ENCODE measurements at places on chromosomes 1 and 21. TPM values are rescaled to one million over a fixed set of nuclear protein-coding genes. Genes with fewer than 3 reads are reported as not detected.

The TNFRSF14 gene
- 7.2 TPM for total RNA-seq

The GSTM5 gene
- total RNA-seq: 6.6 TPM

The CD1B gene
- total RNA-seq: not detected

The TIE1 gene
- total RNA-seq: 32.3 TPM

The APOBEC4 gene
- 0.66 TPM for total RNA-seq

- no peak overlapping the region for H3K4me3 ChIP-seq
- DNase-seq: no peak
- peaks cover 26% of the 10 kb centered on the region for H3K4me1 ChIP-seq
- H3K36me3 ChIP-seq: peaks cover 40% of the 10 kb centered on the region
- no peak overlapping the region for H3K27ac ChIP-seq
These were observed 37.9 kb downstream of the UBE2G2 start for GRCh38 chr21:44763451-44764318.

GRCh38 chr1:167564612-167565270 is 11.2 kb upstream of the CREG1 start:
- no peak overlapping the region for H3K4me3 ChIP-seq
- DNase-seq: no peak
- no peaks in the 10 kb centered on the region for H3K27me3 ChIP-seq
- H3K27ac ChIP-seq: no peak overlapping the region

DNA sequence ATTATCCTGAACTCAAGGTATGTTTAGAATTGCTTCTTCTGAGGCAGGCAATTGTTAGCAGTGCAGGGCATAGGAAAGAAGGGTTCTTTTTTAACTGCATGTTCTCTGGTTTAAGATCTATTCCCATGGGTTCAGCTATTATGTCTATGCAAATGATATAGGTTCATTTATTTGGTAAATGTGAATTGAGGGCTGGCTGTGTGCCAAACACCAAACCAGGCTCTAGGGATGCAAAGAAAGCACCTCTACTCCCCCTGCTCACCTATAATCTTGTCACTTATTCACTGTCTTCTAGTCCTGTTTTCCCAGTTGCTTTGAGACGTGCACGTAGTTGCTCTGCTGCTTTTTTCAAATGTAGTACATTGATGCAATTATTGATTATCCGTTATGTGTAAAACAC is 691 bp upstream of the KIFAP3 start:
- H3K4me3 ChIP-seq: peak overlapping the region; percentile 94
- H3K27ac ChIP-seq: no peak overlapping the region
- DNase-seq: no peak
- H3K27me3 ChIP-seq: no peaks in the 10 kb centered on the region
- no peaks in the 10 kb centered on the region for H3K36me3 ChIP-seq
- H3K4me1 ChIP-seq: no peaks in the 10 kb centered on the region

DNA sequence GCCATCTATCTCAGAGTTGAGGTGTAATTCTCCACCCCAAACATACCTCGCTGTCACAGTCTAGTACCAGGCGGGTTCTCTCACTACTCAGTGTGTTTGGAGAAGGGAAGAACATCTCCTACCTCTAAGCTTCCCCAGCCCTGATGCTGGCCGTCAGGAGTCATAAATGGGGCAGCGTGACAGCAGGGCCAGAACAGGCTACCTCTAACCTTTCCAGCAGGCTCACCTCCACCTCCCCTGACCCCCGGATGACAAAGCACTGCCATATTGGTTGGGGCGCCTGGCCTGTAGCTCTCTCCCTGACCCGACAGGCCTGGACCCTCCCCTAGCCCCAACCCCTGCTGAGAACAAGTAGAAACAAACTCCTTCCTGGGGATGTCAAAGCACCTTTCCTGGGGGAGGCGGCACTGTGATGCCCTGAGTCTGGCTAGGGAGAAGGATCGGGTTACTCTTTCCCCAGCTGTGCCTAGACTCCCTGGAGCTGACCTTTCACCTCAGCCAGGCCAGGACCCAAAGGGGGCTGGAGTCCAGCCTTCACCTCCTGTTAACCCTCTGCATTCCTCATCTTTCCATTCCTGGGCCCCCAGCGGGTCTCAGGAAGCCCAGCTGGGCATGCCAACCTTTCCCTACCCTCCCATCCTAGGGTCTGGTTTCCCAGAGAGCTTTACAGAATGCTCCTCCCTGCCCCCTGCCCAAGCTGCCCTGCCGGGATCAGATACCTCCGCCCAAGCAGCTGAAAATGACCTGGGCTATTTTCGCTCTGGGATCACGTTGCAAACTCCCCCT is 34.2 kb downstream of the AHDC1 start:
- H3K36me3 ChIP-seq: peaks cover 39% of the 10 kb centered on the region
- no peaks in the 10 kb centered on the region for H3K27me3 ChIP-seq
- no peak overlapping the region for H3K4me3 ChIP-seq
- peak overlapping the region; percentile 91 for H3K27ac ChIP-seq

GRCh38 chr1:25699500-25700143 is 83.0 kb downstream of the MAN1C1 start:
- no peak overlapping the region for H3K4me3 ChIP-seq
- H3K36me3 ChIP-seq: peaks cover 3% of the 10 kb centered on the region
- peak overlapping the region; percentile 71 for H3K27ac ChIP-seq
- no peaks in the 10 kb centered on the region for H3K27me3 ChIP-seq

GRCh38 chr1:177561436-177561835 is 390.7 kb downstream of the BRINP2 start:
- no peak for DNase-seq
- no peaks in the 10 kb centered on the region for H3K27me3 ChIP-seq
- no peaks in the 10 kb centered on the region for H3K4me1 ChIP-seq
- no peak overlapping the region for H3K27ac ChIP-seq
- H3K4me3 ChIP-seq: no peak overlapping the region

DNA sequence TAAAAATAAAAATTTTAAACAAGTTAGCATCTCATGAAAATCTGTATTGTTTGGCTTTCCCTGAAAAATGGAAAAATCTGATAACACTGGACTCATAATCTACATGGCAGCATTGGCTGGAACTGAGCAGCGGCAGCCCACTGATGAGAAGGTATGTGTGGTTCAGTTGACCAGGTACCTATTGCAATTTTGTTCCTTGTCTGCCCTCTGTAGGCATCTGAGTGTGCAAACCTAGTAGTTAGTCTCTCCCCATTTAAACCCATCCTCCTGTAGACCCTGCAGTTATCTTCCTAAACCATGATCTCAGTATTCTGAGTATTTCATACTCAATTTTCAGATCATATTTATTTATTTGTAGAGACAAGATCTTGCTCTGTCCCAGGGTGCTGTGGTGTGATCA is 59.4 kb upstream of the SERBP1 start:
- H3K27me3 ChIP-seq: no peaks in the 10 kb centered on the region
- DNase-seq: no peak
- no peak overlapping the region for H3K4me3 ChIP-seq
- no peak overlapping the region for H3K27ac ChIP-seq

- no peak overlapping the region for H3K4me3 ChIP-seq
- H3K27ac ChIP-seq: no peak overlapping the region
- H3K27me3 ChIP-seq: no peaks in the 10 kb centered on the region
- no peaks in the 10 kb centered on the region for H3K4me1 ChIP-seq
These were observed 25.6 kb upstream of the TMCO2 start for GRCh38 chr1:40221977-40222772.

GRCh38 chr1:153390938-153391710 is at the start of gene S100A8:
TSS of gene S100A8 (minus strand) at chr1:153391073. CDS start at chr1:153390535, 538 bp downstream.
- no peak within 1 kb of the TSS for H3K4me3 ChIP-seq
- no peaks in the 10 kb centered on the region for H3K4me1 ChIP-seq
- H3K27me3 ChIP-seq: peaks cover 2% of the 10 kb centered on the region
- DNase-seq: peak; percentile 2

- DNase-seq: no peak
- peaks cover 8% of the 10 kb centered on the region for H3K4me1 ChIP-seq
- H3K27ac ChIP-seq: no peak overlapping the region
- H3K27me3 ChIP-seq: peaks cover 6% of the 10 kb centered on the region
These were observed 613 bp upstream of the ERO1B start for GRCh38 chr1:236282425-236282716.

All from spinal cord (tissue), 10 donors.